Pulmonary artery endothelial cell (primary cell): ENCODE measurements at places on chromosomes 16 and 17. TPM values are rescaled to one million over a fixed set of nuclear protein-coding genes. Genes with fewer than 3 reads are reported as not detected.

The BAIAP3 gene
- 0.46 and 0.53 TPM in 2 replicates for total RNA-seq

The SPATA20 gene
- total RNA-seq = 47.2 and 57.8 TPM in 2 replicates

The ATAD5 gene
- 4.3 and 5.3 TPM in 2 replicates for total RNA-seq

The PPY gene
- not detected in 2 replicates for total RNA-seq

The CCDC154 gene
- 0.11 and 0.13 TPM in 2 replicates for total RNA-seq

The CLEC3A gene
- total RNA-seq = not detected in 2 replicates

The ITGAL gene
- under 0.01 TPM in 1 of 2 replicates, not detected in the other for total RNA-seq

The CCR7 gene
- total RNA-seq = not detected in 2 replicates

The KCNH4 gene
- 0.04 TPM in 1 of 2 replicates, not detected in the other for total RNA-seq

The YPEL3 gene
- 6.1 and 12.2 TPM in 2 replicates for total RNA-seq

The TP53TG3B gene
- not detected in 2 replicates for total RNA-seq

The CCL1 gene
- not detected in 2 replicates for total RNA-seq

The PIK3R5 gene
- total RNA-seq = not detected in 2 replicates

The LRRC37B gene
- 8.3 and 10.4 TPM in 2 replicates for total RNA-seq

The TTYH2 gene
- total RNA-seq = 0.79 and 1.1 TPM in 2 replicates

The HIGD1B gene
- not detected in 2 replicates for total RNA-seq

The EPX gene
- not detected in 2 replicates for total RNA-seq

The MARVELD3 gene
- not detected in 2 replicates for total RNA-seq

The HS3ST4 gene
- total RNA-seq = not detected in 2 replicates

The TBCD gene
- total RNA-seq = 39.0 and 77.0 TPM in 2 replicates

The TEKT1 gene
- total RNA-seq = not detected in 2 replicates

The GSG1L2 gene
- not detected in 2 replicates for total RNA-seq

The ASIC2 gene
- total RNA-seq = under 0.01 and 0.04 TPM in 2 replicates

The SDR42E2 gene
- total RNA-seq = 0.07 TPM in 1 of 2 replicates, not detected in the other

The OR4D1 gene
- total RNA-seq = not detected in 2 replicates

The CCL16 gene
- total RNA-seq = 0.46 and 0.85 TPM in 2 replicates

The PSME3 gene
- total RNA-seq = 89.3 and 111 TPM in 2 replicates

The ZPBP2 gene
- not detected in 2 replicates for total RNA-seq

The TBC1D26 gene
- not detected in 2 replicates for total RNA-seq

The KIF2B gene
- total RNA-seq = not detected in 2 replicates

The KRT36 gene
- not detected in 2 replicates for total RNA-seq

The CRYBA1 gene
- not detected in 2 replicates for total RNA-seq

The SMTNL2 gene
- not detected in 2 replicates for total RNA-seq

The TERB1 gene
- 0.07 TPM in 1 of 2 replicates, not detected in the other for total RNA-seq

The KRTAP16-1 gene
- total RNA-seq = not detected in 2 replicates

The TSPAN10 gene
- total RNA-seq = 0.14 and 0.26 TPM in 2 replicates

The KIF22 gene
- total RNA-seq = 59.4 and 85.2 TPM in 2 replicates

The EIF5A gene
- 799 and 805 TPM in 2 replicates for total RNA-seq

The ARHGAP44 gene
- 0.28 and 0.53 TPM in 2 replicates for total RNA-seq

The DLG4 gene
- 11.3 and 12.5 TPM in 2 replicates for total RNA-seq

The PAM16 gene
- total RNA-seq = 20.5 and 26.4 TPM in 2 replicates

The TMEM235 gene
- total RNA-seq = 0.21 TPM in 1 of 2 replicates, not detected in the other

The HIC1 gene
- total RNA-seq = 34.6 and 35.1 TPM in 2 replicates

The SCN4A gene
- total RNA-seq = 0.07 TPM in 1 of 2 replicates, not detected in the other

The CLEC18B gene
- 0.04 TPM in 1 of 2 replicates, not detected in the other for total RNA-seq

The ANKRD40 gene
- total RNA-seq = 34.2 and 40.7 TPM in 2 replicates

The HLF gene
- 0.13 TPM in 1 of 2 replicates, not detected in the other for total RNA-seq

The C17orf78 gene
- total RNA-seq = not detected in 2 replicates

The TK1 gene
- 108 and 190 TPM in 2 replicates for total RNA-seq

The C16orf96 gene
- not detected in 2 replicates for total RNA-seq

The ABCC12 gene
- not detected in 2 replicates for total RNA-seq

The POLR3K gene
- total RNA-seq = 8.4 and 10.2 TPM in 2 replicates

The NTN1 gene
- under 0.01 and 0.20 TPM in 2 replicates for total RNA-seq

The ZP2 gene
- not detected in 2 replicates for total RNA-seq

The CD300A gene
- total RNA-seq = not detected in 2 replicates

The VWA3A gene
- 0.04 TPM in 1 of 2 replicates, not detected in the other for total RNA-seq

The HAS3 gene
- total RNA-seq = 1.1 and 4.1 TPM in 2 replicates

The CSH1 gene
- total RNA-seq = not detected in 2 replicates

The HOXB13 gene
- total RNA-seq = not detected in 2 replicates
